BE2C (cell line): ENCODE measurements at places on chromosomes 12 and 14.

DNA sequence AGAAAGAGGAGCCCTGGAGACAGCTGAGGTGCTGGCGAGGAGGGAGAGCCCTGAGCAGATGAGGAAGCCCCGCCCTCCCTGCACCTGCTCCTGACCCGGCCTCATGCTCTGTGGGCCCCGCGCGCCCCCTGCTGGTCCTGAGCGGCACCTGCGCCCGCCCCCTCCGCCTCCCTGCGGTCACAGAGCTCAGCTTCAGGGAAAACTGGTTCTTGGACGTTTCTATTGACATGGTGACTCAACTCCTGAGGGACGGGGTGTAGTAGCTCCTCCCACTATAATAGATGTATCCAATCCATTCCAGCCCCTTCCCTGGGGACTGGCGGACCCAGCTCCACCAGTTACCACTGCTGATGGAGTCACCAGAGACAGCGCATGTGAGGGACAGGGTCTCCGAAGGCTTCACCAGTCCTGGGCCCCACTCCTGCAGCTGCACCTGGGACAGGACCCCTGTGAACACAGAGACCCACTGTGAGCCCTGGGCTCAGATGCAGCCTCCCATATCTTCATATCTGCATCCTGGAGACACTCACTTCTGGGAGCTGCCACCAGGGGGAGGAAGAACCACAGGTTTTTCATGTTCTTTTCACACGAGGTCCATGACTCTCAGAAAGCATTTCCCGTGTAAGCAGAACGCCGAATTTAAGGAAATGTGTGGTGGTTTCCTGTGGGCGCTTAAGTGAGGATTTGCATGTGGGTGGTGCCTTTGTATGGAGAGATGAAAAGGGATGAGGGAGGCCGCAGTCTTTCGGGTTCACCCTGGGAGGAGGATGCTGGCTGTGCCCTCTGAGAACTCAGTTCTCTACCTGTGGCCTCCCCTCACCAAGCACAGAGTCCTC, 1346.4 kb downstream of the TMEM121 start:
- peak; percentile 67 for DNase-seq

- no peak for DNase-seq
Observed at GRCh38 chr14:26216786-26217185, 381.0 kb downstream of the NOVA1 start.

DNA sequence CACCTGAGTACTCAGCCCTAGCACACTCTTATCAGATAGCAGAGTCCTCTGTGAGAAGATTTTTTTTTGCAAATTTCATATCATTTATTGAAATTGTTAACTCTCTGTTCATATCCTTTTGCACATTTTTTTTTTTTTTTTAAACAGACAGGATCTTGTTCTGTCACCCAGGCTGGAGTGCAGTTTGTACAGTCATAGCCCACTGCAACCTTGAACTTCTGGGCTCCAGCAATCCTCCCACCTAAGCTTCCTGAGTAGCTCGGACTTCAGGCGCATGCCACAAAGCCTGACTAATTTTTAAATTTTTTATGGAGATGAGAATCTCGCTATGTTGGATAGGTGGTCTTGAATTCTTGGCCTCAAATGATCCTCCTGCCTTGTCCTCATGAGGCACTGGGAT, 4.3 kb downstream of the PARP2 start:
- DNase-seq: no peak

DNA sequence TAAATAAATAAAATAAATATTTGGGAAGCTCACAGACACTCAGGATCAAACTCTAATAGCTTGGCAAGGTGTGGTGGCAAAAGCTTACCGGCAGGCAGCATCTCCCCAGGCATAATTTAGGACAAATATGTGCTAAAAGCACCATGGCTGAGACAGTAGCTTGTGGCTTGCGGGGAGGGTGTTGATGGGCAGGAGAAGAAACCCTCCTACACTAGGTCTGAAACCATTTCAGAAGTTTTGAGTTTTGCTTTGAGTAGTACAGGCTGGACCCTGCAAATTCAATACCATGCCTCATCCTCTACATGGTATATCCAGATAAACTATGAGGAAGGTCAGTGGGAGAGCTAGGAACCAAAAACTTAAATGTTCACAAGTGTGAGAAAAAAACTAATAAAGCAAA, 33.1 kb downstream of the MAP3K9 start:
- no peak for DNase-seq

DNA sequence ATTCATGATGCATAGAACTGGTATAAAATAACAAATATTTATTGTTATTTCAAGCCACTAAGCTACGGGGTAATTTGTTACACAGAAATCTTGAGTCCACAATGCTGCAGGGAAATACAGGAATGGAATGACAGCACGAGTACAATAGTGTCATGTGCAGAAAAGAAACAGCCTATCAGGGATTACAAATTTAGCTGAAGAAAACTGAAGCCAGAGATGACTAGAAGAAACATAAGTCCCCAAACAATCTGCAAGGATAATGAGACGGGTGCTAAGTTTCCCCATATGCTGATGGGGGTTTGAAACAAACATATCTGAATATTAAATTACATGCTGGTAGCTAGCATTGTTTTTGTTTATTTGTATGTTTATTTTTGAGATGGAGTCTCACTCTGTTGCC, 8.9 kb downstream of the ARMH4 start:
- no peak for DNase-seq

DNA sequence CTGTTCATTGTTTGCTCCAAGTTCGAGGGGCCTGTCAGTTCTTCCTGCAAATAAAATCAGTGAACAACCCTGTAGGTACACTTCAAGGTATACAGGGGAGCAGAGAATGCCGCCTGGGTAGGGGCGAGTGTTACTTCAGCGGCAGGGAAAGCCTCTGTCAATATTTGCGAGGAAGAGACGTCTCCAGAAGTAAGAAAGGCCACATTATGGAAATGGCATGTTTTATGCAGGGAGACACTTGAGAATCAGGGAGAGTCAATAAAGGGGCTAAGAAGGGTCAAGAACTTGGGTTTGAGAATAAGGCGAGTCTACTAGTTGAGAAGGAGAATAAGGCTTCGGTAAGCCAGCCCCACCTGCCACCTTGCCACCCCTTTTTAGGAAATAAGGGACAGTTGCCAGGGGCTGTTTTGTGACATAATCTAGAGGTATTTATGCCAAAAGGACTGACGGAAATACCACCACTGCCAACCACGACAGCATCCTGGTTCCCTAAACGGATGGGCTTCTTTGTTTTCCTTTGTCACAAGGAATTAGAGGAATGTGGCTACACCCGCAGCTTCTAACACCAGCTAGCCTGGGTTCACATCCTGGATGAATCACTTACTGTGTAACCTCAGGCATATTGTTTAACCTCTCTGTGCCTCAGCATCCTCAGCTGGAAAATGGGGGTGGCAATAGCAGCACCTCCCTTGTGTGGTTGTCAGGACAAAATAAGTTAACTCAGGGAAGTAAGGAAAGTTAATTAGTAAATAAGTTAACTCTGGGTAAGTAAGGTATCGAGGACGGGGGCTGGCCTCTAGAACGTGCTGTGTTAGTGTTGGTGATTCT, 67.7 kb downstream of the EID3 start:
- no peak for DNase-seq

- no peak for DNase-seq
Observed at GRCh38 chr12:124683152-124684124, 116.0 kb upstream of the NCOR2 start.

GRCh38 chr14:101076451-101077198, 173.1 kb upstream of the RTL1 start:
- DNase-seq: no peak

DNA sequence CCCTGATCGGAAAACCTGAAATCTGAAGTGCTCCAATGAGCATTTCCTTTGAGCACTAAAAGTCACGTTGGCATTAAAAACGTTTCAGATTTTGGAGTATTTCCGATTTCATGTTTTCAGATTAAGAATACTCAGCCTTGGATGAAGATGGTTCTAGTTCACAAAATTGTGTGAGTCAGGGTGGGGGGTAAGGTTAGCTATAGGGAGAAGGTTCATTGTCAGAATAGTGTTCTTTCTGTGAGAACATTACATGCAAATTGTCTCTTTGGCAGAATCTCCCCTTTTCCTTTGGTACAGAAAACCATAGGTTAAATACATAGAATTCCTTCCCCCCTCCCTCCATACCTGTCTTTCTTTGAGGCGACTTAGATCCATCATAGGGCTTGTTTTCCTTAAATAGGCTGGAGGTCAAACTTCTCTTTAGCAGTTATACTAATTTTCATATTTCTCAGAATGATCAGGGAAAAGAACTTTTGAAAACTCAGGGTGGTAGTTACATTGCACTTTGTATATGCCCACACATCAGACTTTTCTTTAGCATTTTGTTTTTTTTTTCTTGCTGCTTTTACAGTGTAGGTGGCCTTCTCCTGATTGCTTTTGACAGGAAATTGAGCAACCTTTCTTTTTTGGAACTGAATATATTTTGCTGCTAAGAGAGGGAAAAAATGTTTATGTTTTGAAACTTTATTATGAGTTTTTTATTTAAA, 503.5 kb downstream of the PCNX1 start:
- no peak for DNase-seq

DNA sequence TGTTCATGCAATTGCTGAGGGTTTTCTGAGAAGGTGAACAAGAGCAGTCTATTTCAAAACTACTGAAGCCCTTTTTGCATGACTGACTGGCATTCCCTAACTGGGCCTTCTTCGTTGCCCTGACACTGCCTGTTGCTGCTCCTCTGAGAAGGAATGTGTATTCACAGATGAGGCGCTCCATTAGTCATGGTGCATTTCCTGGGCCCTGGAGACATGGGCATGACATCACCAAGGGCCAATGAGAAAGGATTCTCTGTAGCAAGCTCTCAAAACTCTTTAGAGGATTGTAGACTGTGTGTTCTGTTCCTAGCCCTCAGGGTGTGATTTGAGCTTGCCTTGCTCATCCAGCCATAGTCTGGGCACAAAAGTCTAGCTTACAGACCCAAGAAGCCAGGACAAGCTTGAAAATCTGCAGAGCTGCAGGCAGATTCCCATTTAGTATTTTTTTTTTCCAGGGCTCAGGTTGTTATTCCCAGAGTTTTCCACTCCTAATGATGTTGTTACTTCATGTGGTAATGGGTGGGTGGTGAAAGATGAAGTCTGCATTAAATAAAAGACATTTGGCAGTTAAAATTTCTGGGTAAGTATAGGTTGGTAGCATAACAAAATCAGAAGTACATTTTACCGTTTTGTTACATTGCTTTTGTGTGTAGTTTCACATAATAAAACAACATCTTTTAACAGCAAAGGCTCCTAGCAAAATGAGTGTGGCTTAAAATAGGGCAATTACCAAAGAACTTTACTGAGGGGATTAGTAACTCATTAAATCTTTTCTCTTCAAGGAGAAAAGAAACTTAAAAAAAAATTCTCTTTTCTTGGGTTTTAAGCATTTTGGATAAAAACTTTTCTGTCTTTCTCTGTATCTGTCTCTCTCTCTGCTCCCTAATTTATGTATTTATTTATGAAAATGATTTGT, 318.4 kb downstream of the RAD51B start:
- DNase-seq: peak; percentile 10

DNA sequence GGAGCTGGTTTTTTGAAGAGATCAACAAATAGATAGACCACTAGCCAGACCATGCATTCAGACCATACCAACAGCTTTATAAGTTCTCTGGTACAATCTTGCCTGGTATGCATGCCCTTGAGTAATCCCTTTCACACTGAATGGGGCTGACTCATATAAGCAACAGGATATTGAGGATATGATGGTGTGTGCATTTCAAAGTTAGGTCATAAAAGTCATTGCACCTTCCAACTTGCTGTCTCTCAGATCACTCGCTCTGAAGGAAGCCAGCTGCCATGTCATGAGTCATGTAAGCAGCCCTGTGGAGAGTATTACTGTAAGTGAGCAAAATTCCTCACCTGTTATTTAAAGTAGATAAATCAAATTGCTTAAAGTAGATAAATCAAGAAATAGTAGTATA, 45.0 kb upstream of the OR6J1 start:
- no peak for DNase-seq

- peak; percentile 60 for DNase-seq
Observed at GRCh38 chr12:2891240-2892053, 756 bp downstream of the TULP3 start.
